ENCODE measurements at places on chromosomes 7 and 10.
A peak's percentile ranks its signal among the peaks of the same experiment; 100 is the strongest.

DNA sequence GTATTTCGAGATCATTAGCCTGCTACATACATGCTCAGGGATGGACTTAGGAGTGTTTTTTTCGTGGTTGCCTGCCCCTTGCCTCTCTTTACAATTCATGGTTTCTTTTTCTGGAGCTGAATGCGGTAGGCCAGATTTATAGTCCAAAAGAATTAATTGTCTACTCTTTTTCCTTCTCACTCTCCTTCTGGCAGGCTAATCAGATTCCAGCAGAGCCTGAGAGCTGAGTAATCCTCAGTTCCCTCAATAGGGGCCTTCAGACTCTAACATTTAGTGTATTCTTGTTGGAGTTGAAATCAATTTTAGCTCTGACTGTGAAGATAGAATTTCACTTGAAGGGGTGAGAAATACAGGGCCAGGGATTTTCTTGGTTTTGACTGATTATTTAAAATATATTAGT lies 16.4 kb downstream of the SORCS3 start:
- no peak for DNase-seq

DNA sequence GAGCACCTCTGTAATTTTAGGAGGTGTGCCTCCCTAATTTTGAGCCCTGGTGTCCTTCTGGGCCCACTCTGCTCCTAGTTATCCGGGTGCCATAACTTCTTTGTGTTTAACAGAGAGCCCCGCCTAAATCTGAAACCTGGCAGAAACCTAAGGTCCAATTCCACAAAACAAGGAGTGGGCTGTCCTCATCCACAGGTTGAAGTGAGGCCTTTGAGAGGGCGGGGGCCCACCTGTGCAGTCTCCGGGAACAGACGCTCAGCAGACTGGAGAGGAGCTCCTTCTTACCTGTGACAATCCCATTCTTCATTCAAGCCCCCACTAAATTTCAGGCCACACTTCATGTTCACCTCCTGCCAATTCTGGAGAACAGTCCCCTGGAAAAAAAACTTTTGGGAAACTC lies 10.9 kb downstream of the TMEM72 start:
- DNase-seq, result no peak

DNA sequence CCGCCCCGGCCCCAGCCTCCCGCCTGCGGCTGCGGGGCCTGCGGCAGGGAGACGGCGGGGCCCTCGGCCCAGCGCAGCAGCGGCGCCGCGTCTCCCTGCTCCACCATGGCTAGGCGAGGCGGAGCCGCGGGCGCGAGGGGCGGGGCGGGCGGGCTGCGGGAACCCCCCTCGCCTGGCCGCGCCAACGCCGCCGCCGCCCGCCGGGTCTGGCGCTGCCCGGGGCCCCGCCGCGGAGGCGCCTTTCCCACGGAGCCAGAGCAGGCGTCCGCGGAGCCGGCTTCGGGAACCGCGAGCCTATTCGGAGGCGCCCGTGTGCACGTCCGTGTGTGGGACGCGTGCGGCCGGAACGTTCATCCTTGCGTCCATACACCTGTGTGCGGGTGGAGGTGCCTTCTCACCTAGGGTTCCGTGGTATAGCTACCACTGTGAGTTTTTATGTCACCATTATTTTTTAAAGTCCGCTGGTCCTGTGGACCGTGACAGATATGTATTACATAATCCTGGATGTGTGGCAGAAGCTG lies at the start of gene DENND11:
Gene DENND11 (minus strand): TSS at position 120 of the 521 bp plus-strand sequence. CDS start 13 bp downstream, at position 107.
- peak; percentile 64 for DNase-seq

DNA sequence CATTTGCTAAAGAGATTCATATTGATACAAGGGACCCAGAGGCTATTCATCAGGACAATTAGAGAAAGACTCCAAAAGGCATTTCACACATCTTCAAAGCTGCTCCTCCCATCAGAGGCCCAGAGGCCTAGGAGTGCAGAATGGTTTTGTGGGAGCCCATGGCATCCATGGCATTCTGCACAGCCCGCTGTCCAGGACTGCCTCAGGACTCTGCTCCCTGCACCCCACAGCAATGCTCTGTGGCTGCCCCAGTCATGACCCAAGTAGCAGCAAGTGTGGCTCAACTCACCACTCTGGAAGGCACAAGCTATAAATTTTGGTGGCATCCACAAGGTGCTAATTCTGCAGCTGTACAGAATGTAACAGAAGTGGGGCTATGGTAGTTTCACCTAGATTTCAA lies 38.5 kb downstream of the ZNF438 start:
- no peak for DNase-seq

DNA sequence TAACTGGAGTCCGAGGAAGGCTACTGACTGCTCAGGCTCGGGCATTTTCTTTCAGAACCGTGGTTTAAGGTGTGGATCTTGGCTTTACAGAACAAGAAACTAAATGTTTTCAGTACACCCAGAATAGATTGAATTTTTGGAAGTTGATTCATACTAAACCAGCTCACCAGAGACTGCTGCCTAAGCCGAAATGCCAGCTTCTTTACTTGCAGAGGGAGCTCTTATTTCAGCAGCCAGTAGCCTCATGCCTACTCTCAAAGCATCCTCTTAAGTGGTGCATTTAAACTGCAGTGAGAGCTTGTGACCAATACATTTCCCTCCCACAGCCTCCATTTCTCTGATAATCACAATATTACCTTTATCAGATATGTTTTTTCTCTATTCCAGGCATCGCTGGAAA lies 615.1 kb downstream of the SUGCT start:
- no peak for DNase-seq

GRCh38 chr10:77548157-77548556 lies 89.5 kb downstream of the KCNMA1 start:
- DNase-seq, result no peak

GRCh38 chr7:90485734-90486316 lies 16.4 kb downstream of the PTTG1IP2 start:
- DNase-seq, result no peak

DNA sequence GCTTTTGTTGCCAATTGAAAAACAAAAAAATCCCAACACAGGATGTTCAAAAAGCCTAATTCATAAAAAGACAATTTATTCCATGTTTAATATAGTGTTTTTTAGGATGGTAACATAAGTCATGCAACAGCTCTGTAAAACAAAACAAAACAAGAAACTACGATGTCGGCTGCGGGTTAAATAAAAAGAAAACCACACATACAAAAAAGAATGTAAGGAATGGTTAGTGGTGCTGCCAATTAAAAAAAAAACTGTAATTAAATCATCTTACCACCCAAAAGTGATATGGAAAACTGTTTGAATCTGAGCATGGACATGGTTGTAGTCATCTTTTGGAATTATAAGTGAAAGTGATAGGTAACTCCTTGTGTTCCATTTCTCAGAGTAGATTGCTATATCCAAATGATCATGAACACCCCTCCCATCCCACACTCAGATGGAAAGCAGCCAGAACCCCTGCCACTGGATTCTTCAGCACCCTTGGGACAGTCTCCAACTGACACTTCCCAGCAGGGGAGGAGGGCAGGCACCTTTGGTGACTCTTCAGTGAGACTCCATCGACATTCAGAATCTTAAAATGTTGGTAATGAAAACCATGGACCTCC lies 14.3 kb upstream of the DAGLB start:
- DNase-seq, result no peak

DNA sequence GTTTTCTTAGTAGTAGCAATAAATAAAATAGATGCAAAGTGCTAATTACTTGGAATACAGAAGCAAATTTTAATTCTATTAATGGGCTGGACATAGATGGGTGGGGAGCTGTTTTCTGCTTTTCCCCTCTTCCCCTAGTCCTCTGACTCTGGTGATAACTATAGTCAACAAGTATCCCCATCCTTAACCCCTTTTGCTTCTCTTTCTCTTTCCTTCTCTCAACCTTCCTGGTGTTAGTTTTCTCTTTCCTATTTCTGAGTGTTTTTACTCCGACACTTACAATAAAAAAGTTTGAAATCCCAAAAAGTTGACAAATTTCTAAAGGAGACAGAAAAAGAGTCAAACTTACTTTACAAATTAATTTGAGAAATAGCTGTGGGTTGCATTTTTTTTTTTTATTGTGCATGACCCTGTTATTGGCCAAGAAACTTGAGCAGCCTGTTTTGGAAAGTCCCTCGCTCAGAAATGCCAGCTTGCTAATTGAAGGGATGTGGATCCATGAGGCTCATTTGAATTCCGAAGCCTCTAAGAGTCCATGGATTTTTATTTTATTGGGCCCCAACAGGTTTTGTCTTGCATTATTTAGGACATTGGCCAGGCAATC lies 2.4 kb downstream of the FAS start:
- no peak for DNase-seq

GRCh38 chr7:45196374-45196773 lies 38.8 kb downstream of the RAMP3 start:
- DNase-seq, result peak; percentile 10

DNA sequence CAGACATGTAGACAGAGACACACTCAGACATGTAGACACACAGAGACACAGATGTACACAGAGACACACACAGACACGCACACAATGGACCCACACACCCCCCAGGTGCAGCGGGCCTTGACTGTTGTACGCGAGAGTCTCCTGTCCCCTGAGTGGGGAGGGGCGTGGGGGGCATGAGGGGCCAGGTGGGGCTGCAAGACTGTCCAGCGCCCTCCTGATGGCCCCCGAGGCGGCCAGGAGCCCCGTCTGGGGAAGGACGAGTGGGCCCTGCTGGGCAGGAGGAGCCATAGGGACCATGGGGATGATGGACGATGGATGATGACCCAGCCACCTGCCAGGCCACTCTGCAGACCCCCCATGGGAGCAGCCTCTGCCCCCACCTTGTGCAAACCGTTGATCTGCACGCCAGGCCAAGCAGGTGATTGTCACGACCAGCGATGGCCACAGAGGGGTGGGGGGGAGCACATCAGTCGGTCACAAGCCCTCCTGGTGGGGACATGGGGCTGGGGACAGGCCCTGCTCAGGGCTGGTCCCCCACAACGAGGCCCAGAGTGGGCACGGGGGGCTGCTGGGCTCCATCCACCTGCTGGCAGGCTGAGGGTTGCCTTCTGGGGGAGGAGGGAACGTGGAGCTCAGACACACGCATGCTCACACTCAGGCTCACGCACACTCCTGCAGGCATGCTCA lies 11.6 kb downstream of the VENTX start:
- no peak for DNase-seq

DNA sequence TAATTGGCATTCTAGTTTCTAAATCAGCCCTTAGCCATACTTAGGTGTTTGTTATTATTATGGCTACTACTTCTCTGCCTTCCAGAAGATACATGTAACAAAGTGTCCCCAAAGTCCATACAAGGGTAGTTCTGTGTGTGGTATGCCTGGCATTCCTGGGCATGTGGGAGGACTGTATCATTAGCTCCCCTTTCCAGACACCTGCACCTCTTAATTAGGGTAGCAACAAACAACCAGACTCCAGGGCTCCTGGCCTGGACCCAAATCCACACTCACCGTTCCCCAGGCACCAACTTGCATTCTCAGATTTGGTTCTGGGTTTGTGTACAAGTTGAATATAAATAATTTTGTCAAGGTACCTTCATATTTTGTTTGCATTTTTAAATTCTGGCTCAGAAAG lies 15.5 kb upstream of the CALD1 start:
- no peak for DNase-seq

- DNase-seq, result no peak
Measured at GRCh38 chr10:80122110-80122710, 10.3 kb upstream of the PLAC9 start.

DNA sequence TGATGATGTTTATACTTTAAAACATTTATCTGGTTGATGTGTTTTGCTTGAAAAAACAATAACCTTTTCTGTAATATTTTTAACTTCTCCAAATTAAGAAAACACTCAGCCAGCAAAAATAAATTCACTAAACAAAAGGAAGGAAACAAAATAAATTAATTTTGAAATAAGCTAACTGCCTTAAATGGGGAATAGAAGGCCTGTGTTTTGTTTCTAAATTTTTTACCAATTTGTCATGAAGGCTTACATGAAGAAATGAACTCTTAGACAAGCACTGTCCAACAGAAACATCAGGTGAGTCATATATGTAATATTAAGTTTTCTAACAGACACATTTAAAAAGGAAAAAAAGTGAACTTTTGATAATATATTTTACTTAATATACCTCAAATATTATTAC lies 68.5 kb downstream of the LRRN3 start:
- no peak for DNase-seq

GRCh38 chr10:103058034-103058433 lies 135.0 kb downstream of the NT5C2 start:
- DNase-seq, result no peak

- DNase-seq, result peak; percentile 63
Measured at GRCh38 chr10:73810735-73811465, 498 bp downstream of the NDST2 start.

DNA sequence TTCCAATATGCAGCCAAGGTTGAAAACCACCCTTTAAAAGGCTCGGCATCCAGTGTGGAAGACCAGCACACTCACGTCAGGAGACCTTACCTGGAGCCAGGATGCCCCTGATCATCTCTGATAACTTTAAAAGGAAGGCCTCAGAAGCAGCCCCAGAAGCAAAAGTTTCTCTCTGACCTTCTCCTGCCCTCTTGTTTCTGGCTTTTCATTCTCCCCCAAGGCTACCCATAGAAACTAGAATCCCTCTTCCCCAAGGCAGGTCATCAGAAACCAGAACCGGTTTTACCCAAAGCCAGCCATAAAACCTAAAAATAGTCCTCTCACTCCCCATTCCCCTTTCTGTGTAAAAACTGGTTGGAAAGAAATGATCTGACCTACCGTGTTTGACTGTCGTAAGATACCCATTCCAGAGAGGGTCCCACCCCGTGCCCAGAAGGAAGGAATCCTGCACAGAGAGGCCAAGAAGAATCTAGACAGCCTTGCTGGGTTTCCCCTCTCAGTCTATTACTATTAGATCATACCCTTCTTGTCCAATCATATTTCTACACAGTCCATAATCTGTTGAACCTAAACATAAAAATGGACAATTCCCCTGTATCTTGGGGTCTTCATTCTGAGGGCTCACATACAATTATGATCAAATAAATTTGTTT lies 17.5 kb upstream of the TSPAN14 start:
- no peak for DNase-seq

DNA sequence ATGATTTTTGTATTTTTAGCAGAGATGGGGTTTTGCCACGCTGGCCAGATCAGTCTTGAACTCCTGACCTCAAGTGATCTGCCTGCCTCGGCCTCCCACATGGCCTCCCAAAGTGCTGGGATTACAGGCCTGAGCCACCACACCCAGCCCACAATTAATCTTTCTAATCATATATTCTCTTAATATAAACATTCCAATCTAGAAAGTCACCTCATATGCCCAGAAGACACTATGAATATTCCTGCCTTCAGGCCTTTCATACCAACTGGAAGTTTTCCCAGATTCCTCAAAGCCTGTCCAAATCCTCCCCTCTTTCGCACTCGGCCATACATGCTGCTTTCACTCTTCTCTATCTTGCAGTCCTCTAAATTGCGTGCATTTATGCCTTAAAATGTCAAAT lies 32.6 kb downstream of the PDZD8 start:
- DNase-seq, result no peak

DNA sequence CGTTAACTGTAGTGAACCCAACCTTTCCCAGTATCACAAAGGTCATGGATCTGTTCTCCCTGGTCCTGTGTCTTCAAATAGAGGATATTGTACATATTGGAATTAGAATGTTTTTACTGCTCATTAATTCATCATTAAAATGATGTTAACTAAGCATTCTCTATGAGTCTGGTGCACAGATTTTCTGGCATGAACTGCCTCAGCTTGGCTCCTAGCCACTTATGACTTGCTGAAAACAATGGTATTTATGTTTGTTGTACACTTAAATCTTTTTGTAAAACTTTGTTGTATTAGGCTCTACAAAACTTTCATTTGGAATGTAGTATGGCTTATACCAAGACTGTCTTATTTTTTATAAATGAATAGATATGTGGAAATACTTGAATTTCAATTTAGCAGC lies 329.4 kb downstream of the TFEC start:
- DNase-seq, result no peak

- no peak for DNase-seq
Measured at GRCh38 chr7:96100737-96101136, 221.2 kb downstream of the SLC25A13 start.

Data from activated CD4-positive, alpha-beta T cell treated with anti-CD3 and anti-CD28 coated beads, Interleukin-2, amount 10 ng/mL, durations not matched to agents 7 days and 5 days (primary cell).